ENCODE measurements at places on chromosomes 12 and 14.
A peak's percentile ranks its signal among the peaks of the same experiment; 100 is the strongest.

DNA sequence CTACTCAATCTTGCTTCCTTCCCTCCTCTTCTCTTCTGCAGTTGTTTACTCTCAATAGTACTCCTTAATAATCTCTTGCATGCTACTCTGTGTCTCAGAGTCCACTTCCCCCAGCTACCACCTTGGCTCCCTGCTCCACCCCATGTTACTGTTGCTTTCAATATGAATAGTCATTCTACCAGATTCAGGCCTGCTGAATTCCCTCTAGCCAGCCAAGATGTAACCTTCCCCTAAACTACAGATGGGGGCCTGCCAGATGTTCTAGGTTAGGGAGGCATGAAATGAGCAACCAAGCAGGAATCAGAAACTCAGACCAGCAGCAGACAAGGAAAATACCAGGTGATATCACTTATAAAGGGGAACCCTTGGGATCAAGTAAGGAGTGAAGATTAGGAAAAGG is 392.1 kb upstream of the DDHD1 start:
- no peak for DNase-seq

GRCh38 chr14:21087294-21088091 is 11.0 kb downstream of the ZNF219 start:
- peak; percentile 38 for DNase-seq

DNA sequence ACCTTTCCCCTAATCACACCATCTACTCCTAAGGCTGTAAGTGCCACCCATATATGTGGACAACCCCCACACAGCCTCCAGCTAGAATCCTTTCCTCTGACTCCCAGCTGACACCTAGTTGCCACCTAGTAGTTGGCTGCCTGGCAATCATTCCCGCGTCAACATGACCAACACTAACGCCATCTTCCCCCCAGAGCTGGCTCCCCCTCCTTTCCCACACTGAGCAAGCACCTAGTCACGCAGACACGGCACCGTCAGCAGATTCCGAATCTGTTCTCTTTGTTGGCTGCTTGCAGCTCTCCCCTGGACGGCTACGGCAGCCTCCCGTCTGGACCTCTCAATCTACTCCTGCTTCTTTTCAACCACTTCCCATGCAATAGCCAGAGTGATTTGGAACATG is 27.7 kb downstream of the UBR7 start:
- no peak for DNase-seq

GRCh38 chr12:38838056-38838850 is 67.1 kb downstream of the CPNE8 start:
- DNase-seq = no peak

- peak; percentile 9 for DNase-seq
Observed at GRCh38 chr12:13347241-13348043, 150.9 kb downstream of the EMP1 start.

GRCh38 chr14:95302667-95303506 is 16.8 kb downstream of the CLMN start:
- DNase-seq = no peak

GRCh38 chr14:96245710-96246538 is 10.1 kb upstream of the BDKRB1 start:
- DNase-seq = no peak

GRCh38 chr12:103810111-103810510 is 30.9 kb downstream of the NT5DC3 start:
- DNase-seq = peak; percentile 26

DNA sequence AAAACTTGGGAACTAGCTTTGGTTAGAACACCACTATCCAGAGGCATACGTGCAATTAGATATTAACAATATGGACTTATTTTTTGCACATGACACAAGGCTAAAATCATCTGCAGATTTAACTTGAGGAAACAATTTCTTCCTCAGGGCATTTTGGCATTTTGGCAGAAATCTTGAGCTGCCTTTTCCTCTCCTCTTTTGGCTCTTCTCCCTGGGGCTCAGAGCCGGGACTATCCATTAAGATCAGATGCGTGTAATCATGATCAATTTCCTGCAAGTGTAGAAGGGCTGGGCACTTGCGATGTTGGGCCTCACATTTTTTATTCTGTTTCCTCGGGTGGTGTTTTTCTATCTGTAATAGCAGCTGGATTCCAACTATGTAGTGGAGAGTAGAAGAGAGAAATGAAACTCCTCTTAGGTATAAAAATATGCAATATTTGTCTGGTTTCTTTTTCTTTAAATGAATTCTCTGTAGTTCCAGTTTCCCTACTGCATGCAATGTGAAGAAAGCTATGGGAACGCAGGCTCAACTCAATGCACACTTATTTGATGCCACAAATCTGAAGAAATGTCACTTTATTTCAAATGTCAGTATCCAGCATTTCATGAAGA is 1010.8 kb downstream of the FLRT2 start:
- no peak for DNase-seq

GRCh38 chr12:108483213-108484059 is 31.6 kb upstream of the FICD start:
- DNase-seq = peak; percentile 45

- DNase-seq = no peak
Observed at GRCh38 chr14:91038439-91038838, 22.0 kb downstream of the RPS6KA5 start.

DNA sequence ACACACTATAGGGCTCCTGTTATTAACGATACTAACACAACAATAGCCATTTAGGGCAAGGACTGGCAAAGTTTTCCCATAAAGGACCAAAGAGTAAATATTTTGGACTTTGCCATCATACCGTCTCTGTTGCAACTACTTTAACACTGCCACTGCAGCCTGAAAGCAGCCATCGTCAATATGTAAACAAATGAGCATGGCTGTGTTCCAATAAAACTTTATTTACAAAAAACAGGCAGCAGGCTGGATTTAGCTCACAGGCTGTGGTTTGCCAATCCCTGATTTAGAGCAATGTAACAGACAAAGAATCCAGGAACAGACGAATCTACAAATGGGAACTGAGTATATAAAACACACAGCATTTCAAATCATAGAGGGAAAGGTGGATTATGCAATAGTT is 84.1 kb downstream of the FRMD6 start:
- DNase-seq = no peak

DNA sequence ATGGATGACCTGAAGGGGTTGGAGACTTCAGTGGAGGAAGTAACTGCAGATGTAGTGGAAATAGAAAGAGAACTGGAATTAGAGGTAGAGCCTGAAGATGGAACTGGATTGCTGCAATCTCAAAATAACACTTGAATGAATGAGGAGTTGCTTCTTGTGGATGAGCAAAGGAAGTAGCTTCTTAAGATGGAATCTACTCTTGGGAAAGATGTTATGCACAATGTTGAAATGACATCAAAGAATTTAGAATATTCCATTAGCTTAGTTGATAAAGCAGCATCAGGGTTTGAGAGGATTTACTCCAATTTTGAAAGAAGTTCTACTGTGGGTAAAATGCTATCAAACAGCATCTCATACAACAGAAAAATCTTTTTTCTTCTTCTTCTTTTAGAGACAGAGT is 186.4 kb upstream of the PRKD1 start:
- no peak for DNase-seq

- DNase-seq = no peak
Observed at GRCh38 chr12:31491241-31491794, 99.6 kb downstream of the DENND5B start.

GRCh38 chr14:21846227-21846885 is 172.7 kb upstream of the OR4E1 start:
- DNase-seq = no peak

DNA sequence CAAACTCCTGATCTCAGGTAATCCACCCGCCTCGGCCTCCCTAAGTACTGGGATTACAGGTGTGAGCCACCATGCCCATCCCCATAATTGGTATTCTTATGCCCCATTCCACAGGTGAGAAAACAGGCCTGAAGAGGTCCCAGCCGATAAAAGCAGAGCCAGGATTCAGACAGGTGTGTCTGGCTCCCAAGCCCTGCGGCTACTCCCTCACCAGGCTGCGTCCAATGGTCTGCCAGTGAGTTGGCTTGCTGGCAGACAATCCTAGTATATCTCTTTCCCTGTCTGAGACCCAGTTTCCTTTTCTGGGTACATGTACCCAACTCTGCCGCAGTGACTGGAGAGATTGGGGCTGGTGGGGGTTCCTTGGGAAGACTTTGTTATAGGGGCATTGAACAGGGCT is 1.9 kb upstream of the TSPAN9 start:
- no peak for DNase-seq

- no peak for DNase-seq
Observed at GRCh38 chr12:26471560-26471959, 276.2 kb downstream of the SSPN start.

GRCh38 chr14:68283378-68284123 is 464.0 kb downstream of the RAD51B start:
- no peak for DNase-seq

DNA sequence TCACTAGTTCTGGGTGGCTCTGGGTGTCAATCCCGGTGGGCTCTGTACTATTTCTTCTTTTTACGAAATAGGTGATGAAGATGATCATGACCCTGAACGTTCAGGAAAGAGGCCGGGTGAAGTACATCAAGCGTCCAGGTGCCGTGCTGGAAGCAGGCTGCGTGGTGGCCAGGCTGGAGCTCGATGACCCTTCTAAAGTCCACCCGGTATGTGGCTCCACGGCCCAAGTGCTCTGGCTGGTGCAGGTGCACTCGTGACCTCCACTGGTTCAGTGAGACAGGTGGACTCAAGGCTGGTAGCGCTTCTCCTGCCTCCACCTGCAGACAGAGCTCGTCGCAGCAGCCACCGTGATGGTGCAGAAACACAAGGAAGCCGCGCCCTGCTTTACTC is 85.1 kb downstream of the ACACB start:
- DNase-seq = no peak

DNA sequence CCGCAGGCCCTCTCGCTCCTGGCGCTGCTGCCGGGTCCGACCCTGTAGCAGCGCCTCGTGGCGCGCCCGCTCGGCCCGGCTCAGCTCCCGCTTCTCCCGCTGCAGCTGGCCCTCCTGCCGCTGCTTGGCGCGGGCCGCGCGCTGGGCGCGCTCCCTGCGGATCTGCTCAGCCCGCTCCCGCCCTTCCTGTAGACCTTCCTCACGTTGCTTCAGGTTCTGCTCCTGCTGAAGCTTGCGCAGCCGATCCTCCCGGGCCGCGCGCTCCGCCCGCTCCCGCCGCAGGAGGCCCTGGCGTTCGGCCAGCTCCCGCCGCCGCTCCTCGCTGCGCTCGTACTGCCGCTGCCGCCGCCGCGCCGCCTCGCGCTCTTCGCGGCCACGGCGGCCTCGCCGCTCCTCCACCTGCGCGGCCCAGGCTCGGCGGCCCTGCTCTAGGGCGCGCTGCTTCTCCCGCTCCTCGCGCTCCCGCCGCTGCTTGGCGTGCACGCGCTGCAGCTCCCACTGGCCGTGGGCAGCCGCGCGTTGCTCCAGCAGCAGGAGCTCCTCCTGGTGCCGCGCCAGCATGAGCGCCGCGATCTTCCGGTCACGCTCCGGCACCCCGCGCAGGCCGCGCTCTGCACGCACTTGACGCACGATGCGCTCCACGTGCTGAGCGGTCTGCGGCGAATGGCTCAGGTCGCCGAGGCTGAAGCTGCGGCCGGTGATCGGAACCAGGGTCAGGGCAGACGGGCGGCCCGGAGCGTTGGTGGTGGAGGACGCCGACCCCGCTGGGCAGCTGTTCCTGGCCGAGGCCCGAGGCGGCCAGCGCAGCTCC is 2.4 kb downstream of the CCDC177 start:
- DNase-seq = no peak

DNA sequence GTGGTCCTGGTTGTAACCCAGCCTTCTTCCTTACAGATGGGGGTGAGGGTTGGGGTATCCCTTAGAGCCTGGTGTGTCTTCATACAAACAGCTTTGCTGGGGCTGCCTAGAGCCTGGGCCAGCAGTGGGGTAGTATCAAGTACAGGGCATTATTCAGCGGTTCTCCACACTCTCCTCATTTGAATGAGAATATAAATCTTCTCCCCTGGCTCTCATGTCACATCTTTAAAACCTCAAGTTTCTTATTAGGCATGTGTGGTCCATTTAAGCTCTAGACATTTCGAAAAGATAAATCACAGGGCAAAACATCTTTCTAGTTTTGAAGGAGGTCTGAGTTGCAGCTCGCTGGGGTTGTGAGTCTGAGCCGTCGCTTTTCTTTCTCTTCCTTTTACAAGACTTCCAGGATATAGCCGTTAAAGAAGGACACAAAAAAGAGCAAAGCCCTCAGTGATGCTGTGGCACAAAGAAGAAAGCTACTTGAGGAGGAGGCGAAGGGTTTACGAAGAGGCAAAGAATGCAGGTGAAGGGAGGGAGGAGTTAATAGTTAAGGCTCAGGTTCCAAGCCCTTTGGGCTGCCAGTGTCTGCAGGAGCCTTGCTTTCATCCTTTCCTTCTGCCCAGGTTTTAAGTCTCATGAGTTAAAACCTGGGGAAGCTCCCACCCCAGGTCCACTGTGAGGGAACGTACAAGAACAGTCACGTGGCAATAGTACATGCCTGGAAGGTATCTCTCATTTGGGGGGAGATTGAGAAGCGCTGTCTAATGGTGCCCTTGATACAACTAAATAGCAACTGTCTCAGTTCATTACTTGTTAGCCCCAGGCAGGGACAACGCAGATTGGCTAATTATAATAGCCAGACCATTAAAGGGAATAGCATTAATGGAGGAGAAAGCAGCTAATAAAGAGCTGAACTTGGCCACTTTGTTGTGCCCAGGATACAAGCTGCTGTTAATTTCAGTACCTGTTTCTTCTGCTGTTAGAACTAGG is 94.2 kb downstream of the ETV6 start:
- no peak for DNase-seq

GRCh38 chr12:9869307-9870161 is at the start of gene CLEC2B:
Gene CLEC2B (minus strand): TSS chr12:9869354.
- no peak for DNase-seq

DNA sequence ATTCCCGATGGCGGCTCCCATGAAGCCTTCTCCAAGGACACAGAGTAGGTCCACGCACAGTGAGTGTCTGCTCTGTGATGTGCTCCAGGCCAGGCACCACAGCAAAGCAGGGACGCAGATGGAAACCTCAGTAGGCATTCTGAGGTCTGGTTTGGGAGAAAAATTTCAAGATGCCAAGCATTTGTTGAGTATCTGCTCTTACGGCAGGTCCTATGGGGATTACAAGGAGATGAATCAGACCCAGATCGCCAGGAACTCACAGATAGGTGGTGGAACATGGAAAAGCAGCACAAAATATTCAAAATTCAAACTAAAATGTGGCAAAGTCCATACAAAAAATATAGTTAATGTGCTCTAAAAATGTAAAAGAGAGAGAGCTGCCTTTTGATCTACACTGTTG is 684.9 kb upstream of the TMEM132C start:
- no peak for DNase-seq

Measured in NCI-H1694 (cell line).